Activated T-helper 1 cell treated with anti-CD3 and anti-CD28 coated beads, Interleukin-2, amount 50 U/mL, for 16 hours (primary cell): ENCODE measurements at places on chromosomes 6 and 20.

DNA sequence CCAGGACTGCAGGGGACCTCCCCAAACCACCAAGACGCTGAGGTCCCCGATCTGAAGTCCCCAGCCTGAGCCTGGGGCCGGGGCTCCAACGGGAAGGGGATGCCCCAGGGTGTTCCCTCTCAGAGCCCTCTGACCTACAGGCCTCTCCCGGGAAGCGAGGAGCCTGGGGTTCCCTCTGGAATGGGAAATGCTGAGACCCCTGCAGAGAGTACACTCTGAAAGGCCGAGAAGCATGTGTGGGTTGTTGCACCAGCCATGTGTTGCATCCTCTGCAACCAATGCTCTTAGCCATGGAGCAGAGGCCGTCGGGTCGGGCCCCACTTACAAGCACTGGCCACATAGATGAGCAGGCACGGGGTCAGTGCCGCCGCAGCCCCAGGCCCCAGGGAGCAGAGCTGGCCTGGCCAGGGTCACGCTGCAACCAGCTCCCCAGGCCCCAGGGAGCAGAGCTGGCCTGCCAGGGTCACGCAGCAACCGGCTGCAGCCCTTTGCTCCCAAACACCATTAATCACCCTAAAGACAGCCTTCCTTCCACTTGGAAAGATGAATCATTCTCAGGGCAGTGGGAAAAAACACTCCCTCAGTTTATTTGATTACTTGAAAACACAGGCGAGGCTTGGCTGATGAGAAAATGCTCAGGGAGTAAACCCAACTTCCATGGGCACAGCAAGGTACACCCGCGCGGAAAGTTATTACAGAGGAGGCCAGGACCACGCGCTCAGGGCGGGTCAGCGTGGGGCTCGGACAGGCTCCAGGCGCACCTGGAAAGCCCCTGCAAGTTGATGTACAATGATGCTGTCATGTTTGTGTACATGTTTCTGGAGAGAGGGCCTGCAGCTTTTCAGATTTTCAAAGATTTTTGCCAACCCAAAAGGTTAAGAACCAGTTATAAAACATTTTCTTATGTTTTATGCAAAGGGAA is 78.0 kb upstream of the AFDN start:
- no peak for DNase-seq

GRCh38 chr6:111210194-111210728 is 123.0 kb downstream of the SLC16A10 start:
- no peak for DNase-seq

DNA sequence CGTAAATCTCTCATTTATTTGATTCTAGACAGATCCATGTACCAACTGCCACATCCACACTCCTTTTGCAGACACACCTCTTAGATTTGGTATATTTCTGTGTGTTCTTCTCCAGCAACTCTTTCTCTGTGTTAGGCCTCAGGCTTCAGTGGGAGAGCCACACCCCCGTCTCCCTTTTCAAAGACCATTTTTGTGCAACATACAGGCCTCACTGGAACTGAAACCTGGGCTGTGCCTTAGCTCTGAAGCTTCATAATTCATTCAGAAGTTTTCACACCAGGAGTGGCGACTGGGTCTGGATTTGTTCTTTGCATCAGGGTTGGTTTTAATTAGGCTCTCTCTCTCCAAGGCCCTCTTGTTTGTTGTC is 170.2 kb downstream of the THBS2 start:
- DNase-seq: no peak

DNA sequence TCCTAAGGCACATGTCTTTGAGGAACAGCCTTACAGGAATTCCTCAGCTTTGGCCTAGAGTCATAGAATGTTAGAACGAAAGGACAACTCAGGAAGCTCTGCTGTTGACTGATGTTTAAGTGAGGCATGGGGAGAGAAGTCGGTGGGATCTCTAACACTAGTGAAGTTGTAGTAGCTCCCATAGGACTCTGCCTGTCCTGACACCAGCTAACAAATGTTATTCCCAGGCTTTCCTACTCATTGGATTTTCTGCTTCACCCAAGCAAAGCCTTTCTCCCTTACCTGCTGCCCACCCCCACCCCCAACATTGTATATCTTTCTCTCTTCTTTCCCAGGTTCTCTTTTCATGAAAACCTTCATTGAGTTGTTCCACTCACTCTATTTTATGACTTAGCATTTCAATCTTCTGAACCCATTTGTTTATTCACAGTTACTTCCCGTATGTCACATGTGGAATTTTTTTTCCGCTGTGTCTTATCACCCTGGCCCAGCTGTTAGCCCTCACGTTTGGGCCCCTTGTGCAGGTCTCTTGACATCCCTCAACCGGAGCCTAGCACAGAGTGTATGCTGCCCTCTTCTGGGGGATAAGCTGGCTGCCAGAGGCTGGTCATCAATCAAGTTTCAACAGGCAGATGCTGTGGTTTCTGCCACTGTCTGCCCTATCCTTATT is 39.2 kb upstream of the RNF8 start:
- DNase-seq: no peak

- no peak for DNase-seq
These were observed 114.8 kb upstream of the CD93 start for GRCh38 chr20:23200914-23201313.

- no peak for DNase-seq
These were observed 244.5 kb downstream of the CD83 start for GRCh38 chr6:14361956-14362587.

DNA sequence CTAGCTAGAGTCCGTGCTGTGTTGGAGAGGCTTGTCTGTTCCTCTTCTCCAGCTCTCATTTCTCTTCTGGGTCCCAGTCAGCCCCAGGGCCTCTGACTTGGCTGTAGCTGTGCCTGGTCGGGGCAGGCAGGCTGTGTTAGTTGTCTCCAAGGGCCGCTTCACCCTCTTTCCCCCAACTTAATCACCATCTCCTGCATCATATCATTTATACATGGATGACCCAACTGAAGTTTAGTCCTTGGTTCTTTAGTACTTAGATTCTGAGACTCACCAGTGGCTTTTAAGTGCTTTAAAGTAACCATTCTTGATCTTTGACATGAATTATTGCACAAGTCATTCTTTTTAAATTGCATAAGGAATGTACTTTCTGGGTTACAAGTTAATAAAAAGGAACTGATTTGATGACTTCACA is 127.3 kb downstream of the RTN4IP1 start:
- no peak for DNase-seq

GRCh38 chr6:154942770-154943169 is 52.3 kb upstream of the TIAM2 start:
- DNase-seq: no peak

DNA sequence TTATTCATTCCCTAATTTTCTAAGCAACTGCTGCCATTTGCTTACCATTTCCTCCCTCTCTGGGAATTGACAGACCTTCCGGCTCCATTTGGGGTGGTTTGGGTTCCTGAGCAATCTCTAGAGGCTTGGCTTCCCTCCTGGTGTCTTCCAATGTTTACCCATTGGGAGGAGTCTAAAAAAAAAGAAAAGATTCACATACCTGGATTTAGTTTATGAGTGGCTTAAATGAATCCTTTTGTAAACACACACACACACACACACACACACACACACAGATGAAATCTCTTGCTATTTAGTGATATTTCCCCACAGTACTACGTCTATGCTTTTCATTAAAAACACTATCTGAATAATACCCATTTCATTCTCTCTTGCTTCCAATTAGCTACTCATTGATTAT is 48.3 kb upstream of the TRAF3IP2 start:
- no peak for DNase-seq

DNA sequence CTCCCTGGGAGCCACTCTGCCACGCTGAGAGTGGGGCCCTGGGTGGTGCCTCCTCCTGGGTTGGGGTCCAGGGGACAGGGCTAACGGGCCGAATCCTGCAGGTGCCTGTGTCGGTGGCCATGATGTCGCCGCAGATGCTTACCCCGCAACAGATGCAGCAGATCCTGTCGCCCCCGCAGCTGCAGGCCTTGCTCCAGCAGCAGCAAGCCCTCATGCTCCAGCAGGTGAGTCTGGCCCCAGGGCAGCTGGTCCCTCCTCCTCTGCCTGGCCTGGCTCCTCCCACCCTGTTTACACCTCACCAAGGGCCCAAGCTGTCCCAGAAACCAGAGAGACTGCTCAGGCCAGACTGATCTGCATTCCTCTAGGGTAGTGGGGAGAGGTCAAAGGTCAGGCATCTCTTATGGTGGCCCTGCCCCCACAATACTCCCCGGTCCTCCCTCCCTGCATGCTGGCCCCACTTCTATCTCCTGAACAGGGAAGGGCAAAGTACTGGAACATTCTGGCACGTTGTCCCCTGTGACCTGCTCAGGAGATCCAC is 38.6 kb downstream of the FOXP4 start:
- no peak for DNase-seq

- no peak for DNase-seq
These were observed 9.2 kb downstream of the SOX12 start for GRCh38 chr20:334578-334977.

- no peak for DNase-seq
These were observed 1090.0 kb downstream of the EPHA7 start for GRCh38 chr6:92329208-92329847.

DNA sequence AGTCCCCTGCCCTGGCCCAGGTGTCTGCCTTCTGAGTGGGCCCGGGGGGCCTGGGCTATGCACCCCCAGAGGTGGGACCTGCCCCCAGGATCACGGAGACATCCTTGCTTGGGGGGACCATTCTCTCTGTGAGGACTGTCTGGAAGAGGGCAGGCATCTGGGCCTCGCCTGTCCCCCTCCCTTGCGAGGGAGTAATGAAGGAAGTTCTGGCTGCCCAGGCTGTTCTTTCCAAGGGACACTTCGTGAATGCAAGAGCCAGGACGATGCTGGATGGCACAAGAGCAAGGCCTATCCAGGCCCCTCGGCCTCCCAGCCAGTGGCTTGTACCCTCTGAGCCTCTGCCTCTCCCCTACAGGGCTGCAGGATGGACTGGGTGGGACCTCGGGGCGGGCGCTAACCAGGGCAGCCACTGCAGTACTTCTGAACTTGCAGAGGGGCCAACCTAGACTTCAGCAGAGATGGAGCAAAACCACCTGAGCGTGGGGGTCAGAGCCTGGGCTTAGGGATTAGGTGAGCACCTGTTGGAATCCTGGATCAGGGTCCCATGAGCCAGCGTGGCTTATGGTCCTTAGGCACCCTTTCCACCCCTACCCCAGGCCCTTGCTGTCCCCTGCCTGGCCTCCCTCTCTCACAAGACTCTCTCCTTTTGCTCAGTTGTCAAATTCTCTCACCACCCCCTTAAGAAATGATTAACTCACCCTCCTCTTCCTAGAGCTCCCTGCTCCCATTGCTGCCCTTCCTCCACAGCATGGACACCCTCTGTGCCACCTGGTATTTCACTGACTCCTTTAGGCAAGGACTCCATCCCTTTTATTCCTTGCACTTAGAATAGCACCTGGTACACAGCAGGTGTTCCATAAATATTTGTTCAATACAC is 53.2 kb downstream of the CTCFL start:
- no peak for DNase-seq

DNA sequence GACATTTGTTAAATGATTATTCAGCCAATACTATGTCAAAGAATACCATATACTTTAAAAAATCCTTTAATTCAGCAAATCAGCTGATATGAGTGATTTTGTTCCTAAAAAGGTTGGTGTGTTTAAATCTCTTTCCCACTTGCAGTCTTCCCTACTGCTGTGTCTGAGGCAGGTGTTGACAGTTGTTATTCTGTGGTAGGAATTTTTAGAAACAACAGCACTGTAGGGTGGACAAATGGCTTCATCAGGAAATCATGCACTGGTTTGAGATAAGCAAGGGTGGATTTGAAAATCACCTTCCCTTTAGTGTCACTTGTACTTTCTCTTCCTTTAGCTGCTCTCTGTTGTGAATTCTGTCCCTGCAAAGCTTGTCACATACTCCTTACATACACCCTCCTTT is 213.7 kb upstream of the SGK1 start:
- DNase-seq: no peak

- DNase-seq: no peak
These were observed 529.1 kb upstream of the CITED2 start for GRCh38 chr6:139903411-139904157.

GRCh38 chr6:166036316-166037095 is 131.1 kb downstream of the TBXT start:
- DNase-seq: no peak

- no peak for DNase-seq
These were observed 46.3 kb upstream of the PLN start for GRCh38 chr6:118501765-118502164.

DNA sequence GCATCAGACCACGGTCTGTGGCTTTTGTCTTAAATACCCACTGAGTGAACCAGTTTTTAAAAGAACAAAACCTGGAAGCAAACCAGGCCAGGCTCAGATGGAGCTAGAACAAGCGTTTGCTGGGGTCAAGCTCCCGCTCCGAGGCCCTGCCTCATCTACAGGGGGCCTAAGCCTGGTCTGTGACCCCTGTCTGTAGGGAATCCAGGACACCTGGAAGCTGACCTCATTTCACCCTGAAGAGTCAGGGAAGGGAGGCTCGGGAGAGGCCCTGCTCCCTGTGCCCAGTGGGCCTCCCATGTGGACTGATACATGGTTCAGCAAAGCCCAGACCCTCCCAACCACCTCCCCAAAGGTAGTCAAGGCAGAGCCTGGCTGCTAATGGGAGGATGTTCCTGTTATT is 26.8 kb upstream of the DLGAP4 start:
- no peak for DNase-seq

- no peak for DNase-seq
These were observed 561 bp downstream of the KAT14 start for GRCh38 chr20:18138266-18138582.
